ENCODE measurements at places on chromosomes 6 and 20.

DNA sequence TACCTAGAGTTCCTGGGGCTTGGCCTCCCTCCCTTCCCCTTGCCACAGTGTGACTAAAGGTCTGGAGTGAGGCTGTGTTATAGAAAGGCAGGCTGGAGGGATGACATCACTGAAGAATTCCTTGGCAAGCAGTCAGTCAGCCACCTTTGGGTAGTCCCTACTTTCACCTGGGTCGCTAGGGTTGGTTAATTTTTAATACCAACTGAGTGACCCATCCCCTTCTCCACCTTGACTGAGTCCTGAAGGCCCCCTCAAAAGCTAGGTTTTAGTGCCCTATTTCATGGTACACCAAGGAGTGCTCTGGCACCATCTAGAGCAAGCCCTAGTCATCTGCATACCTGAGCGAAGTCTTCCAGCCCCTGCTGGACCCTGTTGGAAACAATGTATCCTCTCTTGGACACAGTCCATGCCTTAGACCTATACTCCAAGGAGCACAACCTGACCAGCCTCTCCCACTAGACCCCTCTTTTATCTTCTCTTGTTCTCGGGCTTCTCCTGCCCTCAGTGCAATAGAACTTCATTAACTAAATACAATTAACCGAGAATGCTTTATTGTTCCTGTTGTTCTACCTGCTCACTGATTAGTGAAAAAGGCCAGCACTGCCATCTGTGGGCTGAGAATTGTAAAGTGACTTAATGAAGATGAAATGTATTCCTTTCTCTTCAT, 44.6 kb downstream of the RIN2 start:
- no peak for DNase-seq

GRCh38 chr6:37085198-37085597, 79.7 kb downstream of the FGD2 start:
- DNase-seq, result no peak

GRCh38 chr6:62367601-62368000, 81.6 kb upstream of the KHDRBS2 start:
- no peak for DNase-seq

DNA sequence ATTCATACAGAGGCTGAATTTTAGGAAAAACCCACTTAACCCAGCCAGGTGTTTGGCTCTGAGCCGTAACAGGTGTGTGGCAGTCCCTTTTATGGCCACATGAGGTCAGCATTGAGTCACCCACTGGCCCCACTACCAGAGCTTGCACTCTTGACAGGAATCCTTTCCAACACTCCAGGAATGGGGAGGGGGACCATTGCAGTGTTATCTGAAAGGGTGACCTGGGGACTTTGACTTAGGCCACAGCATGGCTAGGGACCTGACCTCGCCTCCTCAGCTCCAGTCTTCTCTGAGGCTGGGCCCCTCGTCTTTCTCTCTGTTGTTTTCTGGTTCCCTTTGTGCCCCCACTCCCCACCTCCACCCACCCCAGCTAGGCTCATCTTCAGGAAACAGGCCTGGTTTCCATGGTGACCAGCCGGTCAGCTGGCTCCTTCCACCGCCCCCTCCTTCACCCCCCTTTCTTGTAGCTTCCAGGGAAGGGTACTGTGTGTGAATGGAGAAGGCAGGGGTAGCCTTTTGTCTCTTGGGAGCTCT, 2.1 kb upstream of the TMEM151B start:
- peak; percentile 34 for DNase-seq

GRCh38 chr20:34535301-34535840, 19.1 kb downstream of the DYNLRB1 start:
- DNase-seq, result no peak

- DNase-seq, result no peak
These were observed 285.6 kb downstream of the CDKAL1 start for GRCh38 chr6:20819774-20820400.

- DNase-seq, result no peak
These were observed 305.0 kb downstream of the SMOC2 start for GRCh38 chr6:168746013-168746412.

- no peak for DNase-seq
These were observed 110.3 kb upstream of the ENPP5 start for GRCh38 chr6:46281110-46281509.

DNA sequence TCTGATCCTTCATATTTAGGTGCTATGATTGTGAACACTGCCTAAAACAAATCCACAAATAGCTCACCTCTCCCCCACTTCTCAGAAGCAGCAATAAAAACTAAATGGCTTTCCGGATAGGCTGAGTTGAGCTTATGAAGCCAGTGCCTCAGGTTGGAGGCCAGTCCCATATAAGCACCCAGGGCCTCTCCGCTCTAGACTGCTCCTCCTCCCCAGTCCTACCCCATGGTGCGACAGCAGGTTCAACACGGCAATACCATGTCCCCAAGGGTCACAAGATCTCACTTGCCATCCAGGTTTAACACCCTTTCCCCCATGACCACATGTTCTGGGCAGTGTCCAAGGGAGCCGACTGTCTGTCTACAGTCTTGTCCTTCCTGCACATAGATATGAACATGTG, 20.8 kb downstream of the BNIP5 start:
- no peak for DNase-seq

DNA sequence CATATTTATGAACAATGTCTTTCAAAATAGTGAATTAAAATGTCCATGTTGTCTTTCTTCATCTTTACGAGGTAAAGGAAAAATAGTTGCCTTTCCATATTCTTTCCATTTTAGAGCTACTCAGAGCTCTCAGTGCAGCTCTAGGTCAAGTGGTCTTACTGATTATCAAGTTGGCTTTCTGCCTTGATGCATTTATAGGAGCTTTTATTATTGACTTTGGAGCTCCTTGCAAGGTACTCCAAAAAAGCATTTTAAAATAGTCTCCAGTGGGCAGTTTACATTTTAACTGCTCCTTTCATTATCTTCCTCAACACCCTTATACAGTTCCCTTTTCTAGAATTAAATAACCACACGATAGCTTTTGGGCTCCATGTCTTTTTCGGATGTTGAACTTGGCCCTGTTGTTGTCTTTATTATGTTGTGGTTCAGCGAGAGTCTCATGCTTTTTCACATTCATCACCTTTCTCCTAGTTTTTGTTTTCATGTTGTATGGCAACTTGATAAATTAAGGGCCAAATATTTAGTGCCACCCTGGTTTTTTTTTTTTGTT, 122.9 kb downstream of the CLIC5 start:
- no peak for DNase-seq

- no peak for DNase-seq
These were observed 518.1 kb downstream of the TFAP2A start for GRCh38 chr6:9896806-9897205.

- DNase-seq, result no peak
These were observed 80.4 kb downstream of the RWDD2A start for GRCh38 chr6:83273596-83273995.

DNA sequence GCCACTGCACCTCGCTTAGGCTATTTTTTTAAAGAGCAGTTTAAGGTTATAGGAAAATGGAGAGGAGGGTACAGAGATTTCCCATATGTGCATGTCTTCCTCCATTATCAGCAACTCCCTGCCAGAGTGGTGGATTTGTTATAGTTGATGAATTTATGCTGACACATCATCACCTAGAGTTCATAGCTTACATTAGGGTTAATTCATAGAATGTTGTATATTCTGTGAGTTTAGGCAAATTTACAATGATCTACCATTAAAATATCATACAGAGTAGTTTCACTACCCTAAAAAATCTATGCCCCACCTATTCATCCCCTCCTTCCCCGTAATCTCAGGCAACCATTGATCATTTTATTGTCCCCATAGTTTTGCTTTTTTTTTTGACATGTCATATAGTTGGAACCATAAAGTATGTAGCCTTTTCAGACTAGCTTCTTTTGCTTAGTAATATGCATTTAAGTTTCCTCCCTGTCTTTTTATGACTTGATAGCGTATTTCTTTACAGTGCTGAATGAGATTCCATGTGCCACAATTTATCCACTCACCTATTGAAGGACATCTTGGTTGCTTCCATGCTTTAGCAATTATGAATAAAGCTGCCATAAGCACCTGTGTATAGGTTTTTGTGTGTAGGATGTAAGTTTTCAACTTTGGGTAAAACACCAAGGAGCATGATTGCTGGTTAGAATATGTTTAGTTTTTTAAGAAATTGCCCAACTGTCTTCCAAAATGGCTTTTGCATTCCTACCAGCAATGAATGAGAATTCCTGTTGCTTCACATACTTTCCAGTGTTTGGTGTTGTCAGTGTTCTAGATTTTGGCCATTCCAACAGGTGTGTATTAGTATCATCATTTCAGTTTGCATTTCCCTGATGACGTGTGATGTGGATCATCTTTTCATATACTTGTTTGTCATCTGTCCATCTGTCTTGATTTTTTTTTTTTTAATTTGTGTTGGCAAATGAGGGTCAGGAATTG, 60.2 kb downstream of the NCOA3 start:
- no peak for DNase-seq

All from DMS153 (cell line).